Germinal center (tissue), 1 donor: ENCODE measurements at places on chromosomes 12 and 14.

- DNase-seq = no peak
Measured at GRCh38 chr12:113740699-113741098, 225.4 kb downstream of the RBM19 start.

- DNase-seq = no peak
Measured at GRCh38 chr12:25755971-25756260, 202.6 kb upstream of the RASSF8 start.

- DNase-seq = no peak
Measured at GRCh38 chr14:104942586-104942985, 17.9 kb downstream of the PLD4 start.

DNA sequence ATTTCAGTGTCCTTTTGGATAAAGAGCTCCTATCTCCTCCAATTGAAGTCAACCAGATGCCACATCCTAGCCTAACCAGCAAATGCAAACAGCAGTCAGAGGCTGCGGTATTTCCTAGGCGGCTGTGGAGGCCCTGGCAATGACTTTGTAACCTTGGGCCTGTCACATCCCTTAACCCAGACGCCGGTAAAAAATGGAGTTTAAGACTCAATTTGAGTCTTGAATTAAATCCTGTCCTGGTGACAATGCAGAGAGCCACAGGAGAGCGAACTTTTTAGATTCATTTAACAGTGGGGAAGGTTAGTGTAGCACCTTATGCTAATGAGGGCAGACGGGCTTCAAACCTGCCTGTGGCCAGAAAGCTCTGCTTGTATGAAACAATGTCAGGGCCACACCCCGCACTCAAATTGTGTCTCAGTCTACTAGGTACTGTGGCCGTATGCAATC is 1.3 kb downstream of the C12orf75 start:
- peak; percentile 21 for DNase-seq

- no peak for DNase-seq
Measured at GRCh38 chr12:45928309-45928708, 62.1 kb downstream of the SCAF11 start.

GRCh38 chr12:19048943-19049342 is 80.6 kb upstream of the PLEKHA5 start:
- DNase-seq = no peak

DNA sequence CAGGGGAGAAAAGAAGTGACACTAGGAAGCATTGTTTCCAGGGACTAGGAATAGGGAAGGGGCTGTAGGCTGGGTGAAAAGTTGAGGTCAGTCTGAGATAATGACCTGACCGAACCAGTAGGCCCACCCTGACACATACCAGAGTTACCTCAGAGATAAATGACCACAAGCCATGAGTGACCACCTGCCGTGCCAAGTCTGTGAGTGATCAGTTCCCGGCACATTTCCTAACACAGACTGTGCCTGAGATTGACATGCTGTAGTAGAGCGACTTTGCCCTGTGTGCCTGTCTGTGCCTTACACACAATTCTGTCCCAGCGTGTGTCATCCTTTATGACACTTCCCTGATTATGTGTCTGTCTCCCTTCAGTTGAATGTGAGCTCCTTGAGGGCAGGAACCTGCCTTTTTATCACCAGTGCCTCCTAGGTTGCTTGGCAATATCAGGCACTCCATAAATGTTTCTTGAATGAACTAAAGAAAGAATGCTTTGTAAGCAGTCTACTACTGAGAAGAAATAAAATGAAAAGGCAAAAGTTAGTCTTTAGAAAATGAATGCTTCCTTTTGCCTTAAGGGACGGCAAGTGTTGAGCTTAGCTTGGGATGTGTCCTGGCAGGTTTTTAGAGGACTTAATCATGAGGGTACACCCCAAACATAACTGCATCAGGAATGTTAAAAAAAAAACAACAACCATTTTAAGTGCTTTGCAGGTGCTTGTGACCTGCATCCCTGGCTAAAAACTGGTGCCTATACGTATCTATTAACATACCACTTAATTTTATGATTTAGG is 9.6 kb upstream of the SSPN start:
- no peak for DNase-seq
